H9 (cell line): ENCODE measurements at places on chromosomes 4 and X. TPM values are rescaled to one million over a fixed set of nuclear protein-coding genes. Genes with fewer than 3 reads are reported as not detected.

- DNase-seq: no peak
- no peak overlapping the region for H3K4me3 ChIP-seq
- no peaks in the 10 kb centered on the region for H3K4me1 ChIP-seq
Observed at GRCh38 chr4:1850276-1850675, 5.7 kb downstream of the LETM1 start.

DNA sequence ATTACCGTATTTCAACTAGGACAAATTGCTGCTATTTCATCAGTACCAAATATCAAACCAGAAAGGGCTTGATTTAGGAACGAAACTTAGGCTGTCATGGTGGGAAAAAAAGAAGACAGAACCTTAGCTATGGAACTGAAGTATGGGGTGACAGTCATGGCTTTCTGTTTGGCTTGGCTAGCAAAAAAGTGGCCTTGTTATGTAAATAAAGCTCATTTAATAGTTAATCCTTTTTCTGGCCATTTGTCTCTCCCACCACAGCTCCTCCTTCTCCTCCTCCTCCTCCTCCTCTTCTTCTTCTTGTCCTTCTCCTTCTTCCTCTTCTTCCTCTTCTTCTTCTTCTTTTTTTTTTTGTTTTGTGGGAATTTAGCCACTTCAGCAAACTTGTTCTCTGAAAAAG, 434.7 kb upstream of the NDST4 start:
- no peak for DNase-seq
- peaks cover 4% of the 10 kb centered on the region; the same call in 1 of the 3 replicates for H3K36me3 ChIP-seq
- no peak overlapping the region for H3K27ac ChIP-seq
- no peak overlapping the region for H3K4me3 ChIP-seq

- no peaks in the 10 kb centered on the region for H3K36me3 ChIP-seq
- no peak for DNase-seq
- H3K27me3 ChIP-seq: no peaks in the 10 kb centered on the region
- no peaks in the 10 kb centered on the region for H3K4me1 ChIP-seq
Observed at GRCh38 chr4:53195815-53196661, 169.8 kb downstream of the SCFD2 start.

DNA sequence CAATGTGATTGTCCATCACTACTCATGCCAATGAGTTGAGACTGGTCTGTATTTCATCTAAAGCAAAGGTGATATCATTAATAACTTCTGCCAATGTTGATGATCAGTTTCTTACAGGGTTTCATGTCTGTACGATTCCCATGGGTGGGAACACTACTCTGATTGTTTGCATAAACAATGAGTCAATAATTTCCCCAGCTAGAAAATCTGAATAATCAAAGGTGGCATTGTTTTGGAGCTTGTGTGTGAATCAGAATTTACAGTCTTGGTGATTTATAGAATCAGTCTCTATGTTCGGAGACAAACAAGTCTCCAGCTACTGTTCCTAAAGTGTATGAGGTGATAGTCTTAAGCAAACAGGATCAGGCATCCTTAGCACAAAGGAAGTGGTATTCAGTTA, 35.5 kb upstream of the PARM1 start:
- H3K4me3 ChIP-seq: no peak overlapping the region
- H3K36me3 ChIP-seq: no peaks in the 10 kb centered on the region
- no peaks in the 10 kb centered on the region for H3K27me3 ChIP-seq
- DNase-seq: no peak
- H3K4me1 ChIP-seq: peaks cover 2% of the 10 kb centered on the region; the same call in 1 of the 2 replicates
- H3K27ac ChIP-seq: no peak overlapping the region

IL15 gene
- total RNA-seq: 0.39 and 0.61 TPM in 2 replicates

ZBTB33 gene
- 18.1 and 18.7 TPM in 2 replicates for total RNA-seq
